ENCODE measurements at places on chromosomes 11 and 22.

- no peak for DNase-seq
Measured at GRCh38 chr11:64385945-64386704, 27.2 kb downstream of the RPS6KA4 start.

DNA sequence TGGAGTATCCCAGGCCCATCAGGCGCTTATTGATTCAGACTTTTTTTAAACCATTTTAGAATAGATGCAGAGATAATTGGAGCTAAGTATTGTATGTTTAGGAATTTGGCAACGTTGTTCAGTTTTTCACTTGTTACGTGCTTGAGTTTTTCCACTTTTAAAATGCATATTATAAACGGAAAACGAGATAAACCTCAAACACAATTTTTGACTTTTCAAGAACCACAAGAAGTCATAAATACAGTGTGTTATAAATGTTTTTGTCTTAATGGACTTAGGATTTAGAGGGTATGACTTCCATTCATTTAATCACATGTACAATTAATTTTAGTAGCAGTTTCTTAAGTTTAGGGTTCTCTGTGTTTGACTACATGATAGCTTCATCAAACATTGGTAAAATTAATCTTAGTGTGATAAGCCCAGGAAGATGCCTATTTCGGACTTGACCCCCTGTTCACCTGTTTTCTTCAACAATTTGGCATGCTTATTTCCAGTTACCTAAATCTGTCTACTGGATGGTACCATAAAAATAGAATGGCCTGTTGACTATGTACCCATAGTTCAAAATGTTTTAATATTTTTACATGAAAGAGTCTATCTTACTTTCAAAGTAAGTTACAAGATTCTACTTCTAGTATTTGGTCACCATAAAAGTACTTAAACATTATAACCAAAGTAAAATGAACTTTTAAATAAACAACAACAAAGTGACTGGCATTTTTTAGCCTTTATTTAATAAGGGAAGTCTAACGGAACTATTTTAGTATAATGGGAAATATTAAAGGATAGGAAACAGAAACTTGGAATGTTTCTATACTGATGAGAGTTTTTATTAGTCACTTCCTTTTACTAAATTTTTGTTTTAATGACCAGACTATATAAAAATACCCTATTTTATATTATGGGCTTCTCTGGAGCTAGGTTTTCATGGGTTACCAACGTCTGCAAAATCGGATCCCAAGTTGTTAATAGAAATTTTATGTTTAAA is 1.4 kb downstream of the ZC3H12C start:
- DNase-seq = no peak

DNA sequence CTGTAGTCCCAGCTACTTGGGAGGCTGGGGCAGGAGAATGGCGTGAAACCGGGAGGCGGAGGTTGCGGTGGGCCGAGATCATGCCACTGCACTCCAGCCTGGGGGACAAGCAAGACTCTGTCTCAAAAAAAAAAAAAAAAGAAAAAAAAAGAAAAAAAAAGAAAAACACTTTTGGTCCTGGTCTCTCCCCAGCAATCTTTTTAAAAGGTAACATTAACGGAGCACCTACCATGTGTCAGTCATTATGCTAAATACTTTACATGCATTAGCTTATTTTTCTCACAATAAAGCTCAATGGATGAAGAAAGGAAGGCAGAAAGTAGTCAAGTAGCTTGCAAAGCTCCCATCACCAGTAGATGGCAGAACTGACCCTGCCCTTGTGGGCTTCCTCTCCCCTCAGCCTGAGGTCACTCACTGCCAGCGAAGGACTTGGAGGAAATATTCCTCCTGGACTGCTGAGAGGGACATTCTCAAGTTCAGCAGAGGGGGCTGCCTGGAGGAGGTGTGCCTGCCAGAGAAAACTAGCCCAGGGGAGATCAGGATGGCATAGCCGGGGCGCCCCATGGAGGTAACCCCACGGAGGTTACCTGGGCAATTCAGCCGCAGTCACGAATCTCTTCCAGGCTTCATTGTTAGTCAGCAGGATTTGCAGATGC is 15.5 kb downstream of the APOL3 start:
- peak; percentile 62 for DNase-seq

DNA sequence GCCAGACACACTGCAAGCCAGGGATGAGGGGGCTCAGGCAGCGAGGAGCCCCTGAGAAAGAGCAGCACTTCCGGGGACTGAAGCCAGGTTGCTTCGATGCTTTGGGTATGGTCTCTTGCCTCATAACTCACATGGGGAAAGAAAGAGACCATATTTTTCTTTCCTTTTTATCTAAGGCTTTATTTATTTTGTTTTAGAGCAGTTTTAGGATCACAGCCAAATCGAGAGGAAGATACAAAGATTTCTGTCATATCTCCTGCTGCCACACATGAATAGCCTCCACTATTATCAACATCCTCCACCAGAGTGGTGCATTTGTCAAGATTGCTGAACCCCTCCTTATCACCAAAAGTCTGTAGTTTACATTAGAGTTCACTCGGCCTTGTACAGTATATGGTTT is 24.3 kb upstream of the ADSL start:
- DNase-seq = no peak

GRCh38 chr11:105211806-105212554 is 72.4 kb upstream of the CARD18 start:
- DNase-seq = no peak

DNA sequence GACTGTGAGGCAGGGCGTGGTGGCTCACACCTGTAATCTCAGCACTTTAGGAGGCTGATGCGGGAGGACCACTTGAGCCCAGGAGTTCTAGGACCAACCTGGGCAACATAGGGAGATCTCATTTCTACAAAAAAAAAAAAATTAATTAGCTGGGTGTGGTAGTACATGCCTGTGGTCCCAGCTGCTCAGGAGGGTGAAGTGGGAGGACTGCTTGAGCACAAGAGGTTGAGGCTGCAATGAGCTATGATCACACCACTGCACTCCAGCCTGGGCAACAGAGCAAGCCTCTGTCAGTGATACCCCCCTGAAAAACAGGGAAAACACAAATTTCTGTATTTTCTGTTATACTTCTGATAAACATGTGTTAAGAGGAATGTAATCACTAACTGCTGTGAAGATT is 57.8 kb upstream of the ARHGAP32 start:
- DNase-seq = no peak

DNA sequence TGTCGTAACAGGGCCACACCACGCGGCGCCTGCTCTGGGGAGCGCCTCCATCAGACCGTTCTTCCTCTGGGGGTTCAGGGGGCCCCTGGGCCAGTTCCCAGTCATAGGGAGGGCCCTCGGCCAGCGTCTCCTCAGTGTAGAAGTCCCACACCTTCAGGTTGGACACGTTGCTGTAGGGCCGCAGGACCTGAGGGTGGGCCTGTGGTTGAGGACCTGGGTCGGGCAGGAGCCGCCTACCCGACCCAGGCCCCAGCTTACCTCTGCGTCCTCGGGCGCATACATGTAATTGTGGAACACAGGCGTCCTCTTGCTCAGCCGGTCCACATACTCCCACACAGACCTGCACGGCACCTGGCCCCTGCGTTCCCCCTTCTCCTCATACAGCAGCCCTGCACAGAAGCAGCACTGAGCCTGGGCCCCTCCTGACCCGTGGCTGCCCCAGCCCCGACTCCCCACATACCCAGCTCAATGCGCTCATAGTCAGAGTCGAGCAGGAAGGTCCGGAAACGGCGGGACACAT is 20.2 kb downstream of the SBF1 start:
- no peak for DNase-seq

GRCh38 chr11:8812438-8812837 is 98.6 kb upstream of the AKIP1 start:
- DNase-seq = no peak

DNA sequence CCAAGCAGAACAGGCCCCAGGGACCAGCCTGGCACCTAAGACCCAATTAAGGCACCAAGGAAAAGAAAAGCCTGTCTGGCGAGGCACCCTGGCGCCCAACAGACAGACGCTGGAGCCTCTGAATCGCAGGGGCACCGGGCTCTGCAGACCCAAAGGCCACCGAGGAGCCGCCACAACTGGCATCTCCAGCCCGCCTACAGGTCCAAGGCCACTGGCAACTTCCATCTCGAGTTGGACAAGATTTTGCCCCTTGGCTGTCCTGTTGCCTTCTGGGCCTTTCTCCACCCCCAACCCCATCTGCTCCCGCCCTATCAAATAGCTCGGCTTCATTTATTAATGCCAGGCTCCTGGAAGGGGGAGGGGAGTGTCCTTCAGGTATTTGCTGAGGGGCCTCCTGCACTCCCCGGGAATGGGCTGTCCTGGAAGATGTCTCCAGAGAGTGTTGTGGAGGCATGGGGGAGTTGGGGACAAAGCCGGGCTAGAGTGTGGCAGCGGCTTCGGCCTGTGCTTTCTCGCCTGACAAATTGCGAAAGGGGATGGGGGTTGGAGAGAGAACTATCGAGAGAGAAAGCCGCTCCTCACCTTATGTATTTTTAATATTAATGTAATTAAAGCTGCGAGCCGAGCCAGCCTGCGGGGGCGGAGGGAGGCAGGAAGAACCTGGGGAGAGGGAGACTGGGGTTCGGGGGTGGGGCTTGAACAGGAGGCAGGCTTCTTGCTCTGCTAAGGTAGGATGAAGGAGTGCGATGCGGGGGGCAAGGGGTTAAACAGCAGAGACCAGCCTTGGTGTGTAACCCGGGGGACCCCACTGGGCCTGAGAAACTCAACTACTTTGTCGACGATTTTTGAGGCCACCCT is 2.0 kb downstream of the DSCAML1 start:
- no peak for DNase-seq

GRCh38 chr11:102266099-102266498 is 51.2 kb upstream of the BIRC3 start:
- DNase-seq = no peak

DNA sequence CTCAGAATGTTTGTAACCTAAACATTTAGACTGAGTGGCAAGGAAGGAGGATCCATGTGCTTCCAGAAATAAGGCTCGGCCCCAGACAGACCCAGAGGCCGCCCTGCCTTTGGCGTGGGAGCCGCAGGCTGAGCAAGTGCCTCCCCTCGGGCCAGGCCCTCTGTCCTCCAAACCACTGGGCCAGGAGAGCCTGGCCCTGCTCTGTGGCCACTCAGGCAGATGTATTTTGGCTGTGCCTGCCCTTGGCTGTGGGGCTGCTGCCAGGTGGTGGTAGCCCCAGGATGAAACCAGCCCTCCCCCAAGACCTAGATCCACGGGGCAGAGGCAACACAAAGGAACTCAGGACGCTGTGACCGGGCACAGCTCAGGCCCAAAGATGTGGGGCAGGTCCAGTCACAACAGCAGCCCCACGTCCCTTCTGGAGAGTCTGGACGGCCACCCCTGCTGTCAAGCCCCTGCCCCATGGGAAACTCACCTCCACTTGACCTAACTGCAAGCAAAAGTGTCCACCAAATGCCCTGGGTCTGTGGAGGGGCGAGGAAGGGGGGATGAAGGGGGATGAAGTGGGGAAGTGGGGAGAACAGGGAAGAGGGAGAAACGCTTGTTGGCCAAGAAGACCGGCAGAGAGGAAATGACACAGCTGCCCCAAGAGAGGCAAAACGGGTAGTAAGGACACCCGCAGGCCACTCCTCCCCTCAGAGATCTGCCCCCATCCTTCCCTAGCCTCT is 24.0 kb downstream of the PISD start:
- no peak for DNase-seq

GRCh38 chr11:587978-588380 is 11.7 kb downstream of the PHRF1 start:
- DNase-seq = no peak

DNA sequence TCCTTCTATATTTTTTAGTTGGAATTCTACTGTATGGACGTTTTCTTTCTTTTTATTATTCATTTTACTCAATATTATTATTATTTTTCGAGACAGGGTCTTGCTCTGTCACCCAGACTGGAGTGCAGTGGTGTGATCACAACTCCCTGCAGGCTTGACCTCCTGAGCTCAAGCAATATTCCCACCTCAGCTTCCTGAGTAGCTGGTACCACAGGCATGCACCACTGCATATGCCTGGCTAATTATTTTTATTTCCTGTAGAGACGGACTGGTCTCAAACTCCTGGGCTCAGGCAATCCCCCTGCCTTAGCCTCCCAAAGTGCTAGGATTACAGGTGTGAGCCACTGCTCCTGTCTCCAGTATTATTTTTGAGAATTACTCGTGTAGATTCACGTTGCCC is 34.0 kb upstream of the CCDC134 start:
- no peak for DNase-seq

- peak; percentile 61 for DNase-seq
Measured at GRCh38 chr11:111565114-111565720, 24.7 kb downstream of the LAYN start.

GRCh38 chr11:128884703-128885338 is 6.3 kb upstream of the KCNJ5 start:
- DNase-seq = peak; percentile 51

GRCh38 chr11:64268893-64269539 is 15.4 kb downstream of the BAD start:
- peak; percentile 69 for DNase-seq

DNA sequence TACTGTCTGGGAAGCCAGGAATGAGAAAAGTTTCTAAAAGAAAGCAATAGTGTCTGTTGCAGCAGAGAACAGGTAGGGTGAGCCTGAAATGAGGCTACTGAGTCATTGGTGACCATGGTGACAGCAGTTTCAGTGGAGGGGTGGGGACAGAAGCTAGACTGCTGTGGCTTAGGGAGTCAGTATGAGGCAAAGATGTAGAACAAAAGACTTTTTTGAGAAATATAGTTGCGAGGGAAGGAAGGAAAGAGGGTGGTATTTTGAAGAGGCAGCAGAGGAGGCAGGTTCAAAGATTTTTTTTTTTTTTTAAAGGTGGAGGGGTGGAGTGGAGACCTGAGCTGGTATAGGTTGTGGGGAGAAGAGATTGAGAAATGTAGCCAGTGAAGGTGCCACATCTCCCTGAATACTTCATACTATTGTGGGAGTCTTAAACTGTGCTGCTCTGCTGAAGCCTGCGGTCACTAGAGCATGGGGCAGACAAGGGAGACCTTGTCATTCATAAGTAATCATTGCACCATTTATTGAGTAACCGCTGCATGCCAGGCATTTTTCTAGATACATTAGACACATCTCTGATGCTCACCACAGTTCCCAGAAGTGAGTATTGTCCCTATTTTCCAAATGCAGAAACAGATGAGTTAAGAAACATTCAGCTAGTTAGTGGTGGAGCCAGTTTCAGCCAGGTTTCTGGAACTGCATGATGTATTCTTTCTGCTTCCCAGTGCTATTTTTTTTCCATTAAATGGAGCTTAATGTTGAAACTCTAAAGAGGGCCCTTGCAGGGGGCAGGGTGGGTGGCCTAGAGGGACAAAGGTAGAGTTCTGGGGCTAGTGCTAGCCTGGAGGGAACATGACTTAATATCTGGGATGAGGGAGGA is 49.9 kb downstream of the STIM1 start:
- DNase-seq = no peak

GRCh38 chr11:86486261-86487030 is 111.8 kb downstream of the CCDC81 start:
- no peak for DNase-seq

DNA sequence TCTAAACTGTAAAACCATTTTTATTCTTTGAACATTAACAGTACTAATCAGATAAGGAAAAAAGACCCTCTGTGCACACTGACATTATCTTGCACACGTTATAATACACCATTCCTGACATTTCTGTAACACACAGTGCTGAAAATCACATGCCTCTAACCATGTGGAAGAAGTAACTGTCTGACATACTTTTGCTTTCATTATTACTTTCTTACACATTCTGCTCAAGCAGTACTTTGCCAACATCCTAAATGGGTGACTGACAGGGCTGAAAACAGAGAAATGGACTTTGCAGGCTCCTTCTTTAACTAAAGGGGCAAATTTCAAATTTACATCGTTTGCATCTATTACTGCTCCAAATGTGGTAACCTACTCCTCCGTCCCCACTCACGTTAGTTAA is 22.8 kb upstream of the TP53AIP1 start:
- no peak for DNase-seq
